ACHN (cell line): ENCODE measurements at places on chromosomes 6 and 20.

DNA sequence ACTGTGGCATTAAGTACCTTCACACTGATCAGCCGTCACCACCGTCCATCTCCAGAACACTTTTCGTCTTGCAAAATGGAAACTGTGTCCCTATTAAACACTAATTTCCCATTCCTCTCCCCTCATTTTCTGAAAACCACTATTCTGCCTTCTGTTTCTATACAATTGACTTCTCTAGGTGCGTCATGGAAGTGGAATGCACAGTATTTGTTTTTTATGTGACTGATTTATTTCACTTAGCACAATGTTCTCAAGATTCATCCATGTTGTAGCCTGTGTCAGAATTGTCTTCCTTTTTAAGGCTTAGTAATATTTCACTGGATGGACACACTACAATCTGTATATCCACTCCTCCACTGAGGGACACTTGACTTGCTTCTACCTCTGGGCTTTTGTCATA, 53.8 kb upstream of the PDE10A start:
- DNase-seq = peak; percentile 18

DNA sequence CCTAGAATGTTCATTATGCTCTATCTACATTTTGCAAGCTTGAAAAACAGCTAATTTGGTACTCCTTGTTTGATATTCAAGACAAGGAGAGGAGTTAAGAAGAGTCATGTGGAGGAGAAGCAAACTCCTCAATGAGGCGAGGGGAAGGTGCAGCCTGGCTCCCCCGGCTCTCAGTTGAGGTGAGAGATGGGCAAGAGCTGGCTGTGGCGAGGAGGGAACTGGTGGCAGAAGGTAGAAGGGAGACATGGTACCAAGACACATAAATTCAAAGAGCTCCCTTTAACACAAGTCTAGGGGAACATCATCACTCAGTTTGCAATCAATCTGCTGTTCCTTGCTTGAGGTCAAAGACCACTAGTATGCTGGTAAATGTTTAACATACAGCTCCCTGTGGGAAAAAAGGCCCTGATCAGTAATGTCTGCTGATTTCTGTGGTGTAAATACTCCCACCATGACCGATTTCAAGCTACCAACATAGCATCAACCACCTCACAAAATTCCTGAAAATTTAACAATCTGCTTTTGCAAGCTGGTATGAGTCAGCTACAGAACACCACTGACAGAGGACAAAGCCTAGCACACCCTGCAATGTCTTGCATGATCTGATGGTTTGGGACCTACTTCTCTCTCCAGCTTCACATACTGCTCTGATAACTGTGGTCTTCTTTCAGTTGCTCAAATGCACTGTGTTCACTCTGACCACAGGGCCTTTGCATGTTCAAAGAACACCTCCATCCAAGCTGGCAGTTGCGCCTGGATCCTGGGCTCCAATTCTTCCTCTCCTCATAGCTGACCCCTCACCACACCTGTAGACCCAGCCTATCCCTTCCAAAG, 516.3 kb upstream of the CHD6 start:
- DNase-seq = no peak

DNA sequence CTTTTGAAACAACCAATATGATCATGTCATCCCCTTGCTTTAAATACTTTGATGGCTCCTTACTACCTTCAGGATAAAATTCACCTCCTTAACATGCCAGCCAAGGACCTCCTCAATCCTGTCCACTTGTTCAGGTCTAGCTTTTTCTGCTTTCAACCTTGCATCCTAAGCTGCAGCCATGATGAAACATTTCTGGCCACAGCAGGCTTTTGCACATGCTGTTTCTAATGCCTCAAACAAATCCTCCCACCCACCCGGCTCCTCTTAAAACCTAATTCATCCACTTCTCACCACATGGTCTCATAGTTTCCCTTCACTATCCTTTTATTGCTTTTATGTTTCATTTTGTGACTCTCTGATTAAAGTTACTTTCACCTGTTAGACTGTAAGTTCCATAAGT, 124.6 kb downstream of the MYB start:
- no peak for DNase-seq

GRCh38 chr6:1365686-1366085, 23.7 kb upstream of the FOXF2 start:
- no peak for DNase-seq

GRCh38 chr6:39171489-39172376, 56.7 kb upstream of the SAYSD1 start:
- no peak for DNase-seq

DNA sequence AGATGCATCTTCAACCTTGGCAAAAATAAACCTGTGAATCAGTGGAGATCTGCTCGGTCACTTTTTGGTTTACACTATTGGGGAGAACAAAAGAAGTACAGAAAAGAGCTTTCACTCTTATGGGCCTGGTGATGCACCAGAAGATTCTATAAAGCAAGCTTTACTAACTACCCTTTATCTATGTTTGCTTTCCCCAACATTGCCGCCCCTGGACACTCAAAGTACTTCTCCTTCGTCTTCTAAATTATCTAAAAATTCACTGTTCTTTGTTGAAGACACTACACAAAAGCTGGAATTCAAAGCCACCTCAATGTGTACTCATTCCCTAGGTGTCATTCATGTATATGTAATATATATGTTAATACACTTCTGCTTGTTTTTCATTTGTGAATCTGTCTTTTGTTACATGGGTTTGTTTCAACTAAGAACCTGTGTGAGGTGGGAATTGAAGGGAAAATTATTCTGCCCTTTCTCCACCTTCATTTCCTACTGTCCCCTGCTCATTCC, 97.9 kb upstream of the BTN3A2 start:
- DNase-seq = no peak

DNA sequence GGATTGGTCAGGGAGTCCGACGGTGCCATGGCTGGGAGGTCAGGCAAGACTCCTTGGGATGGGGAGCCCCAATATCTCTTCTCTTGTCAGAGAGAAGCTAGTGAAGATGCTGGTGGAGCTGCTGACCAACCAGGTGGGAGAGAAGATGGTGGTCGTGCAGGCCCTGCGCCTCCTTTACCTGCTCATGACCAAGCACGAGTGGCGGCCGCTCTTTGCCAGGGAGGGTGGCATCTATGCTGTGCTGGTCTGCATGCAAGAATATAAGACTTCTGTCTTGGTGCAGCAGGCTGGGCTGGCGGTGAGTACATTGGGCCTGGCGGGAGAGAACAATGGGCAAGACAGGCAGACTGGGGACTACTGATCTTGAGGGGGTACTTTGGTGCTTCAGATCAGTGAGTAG, 10.9 kb downstream of the CUL9 start:
- no peak for DNase-seq

GRCh38 chr20:9686001-9686400, 152.9 kb downstream of the PAK5 start:
- no peak for DNase-seq

DNA sequence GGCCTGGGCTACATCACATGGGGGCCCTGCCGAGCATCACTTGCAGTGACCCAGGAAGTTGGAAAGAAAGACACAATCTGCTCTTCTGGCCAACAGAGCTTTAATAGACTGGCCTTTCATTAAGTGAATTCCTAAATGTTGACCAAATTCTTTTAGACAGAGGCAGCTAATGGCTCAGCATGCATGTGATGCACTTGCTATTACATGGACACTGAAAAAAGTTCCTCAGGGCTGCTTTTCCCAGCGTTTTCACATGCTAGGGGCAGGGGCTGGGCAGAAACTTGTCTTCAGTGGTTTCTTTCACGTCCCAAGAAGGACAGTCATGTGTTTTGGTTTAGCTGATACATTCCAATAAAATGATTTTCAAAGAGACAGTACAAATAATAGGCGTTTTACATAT, 651.0 kb upstream of the SLC35B3 start:
- no peak for DNase-seq

- DNase-seq = no peak
These were observed 14.8 kb upstream of the VAPB start for GRCh38 chr20:58374027-58374850.

DNA sequence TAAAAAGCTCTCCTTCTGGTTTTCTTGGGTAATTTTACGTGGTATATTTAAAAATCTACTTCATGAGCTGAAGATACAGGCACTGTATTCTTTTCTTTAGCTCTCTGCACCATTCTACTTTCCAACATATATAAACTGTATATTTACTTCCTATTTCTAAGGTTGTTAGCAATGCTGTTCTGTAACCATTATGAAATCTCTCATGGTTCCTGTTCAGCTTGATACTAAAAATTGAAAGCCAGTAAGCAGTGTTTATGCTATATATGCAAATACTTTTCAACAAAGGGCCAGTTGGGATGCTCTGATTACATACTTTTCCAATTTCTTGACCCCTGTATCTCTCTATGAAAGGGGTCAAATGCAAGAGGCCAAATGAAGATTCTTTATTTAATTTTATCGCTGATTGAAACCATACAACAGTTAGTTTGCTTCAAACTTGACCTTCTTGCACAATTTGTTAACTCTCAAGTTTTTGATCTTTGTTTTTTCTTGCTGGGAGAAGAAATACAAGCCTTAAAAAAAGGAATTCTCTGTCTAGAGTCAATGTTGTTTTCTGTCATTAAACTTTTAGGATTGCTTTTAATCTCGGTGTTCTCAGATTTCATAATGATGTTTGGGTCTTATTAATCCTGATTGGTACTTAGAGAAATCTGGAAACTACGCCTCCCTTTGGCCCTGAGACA, 223.2 kb downstream of the PRL start:
- DNase-seq = no peak

DNA sequence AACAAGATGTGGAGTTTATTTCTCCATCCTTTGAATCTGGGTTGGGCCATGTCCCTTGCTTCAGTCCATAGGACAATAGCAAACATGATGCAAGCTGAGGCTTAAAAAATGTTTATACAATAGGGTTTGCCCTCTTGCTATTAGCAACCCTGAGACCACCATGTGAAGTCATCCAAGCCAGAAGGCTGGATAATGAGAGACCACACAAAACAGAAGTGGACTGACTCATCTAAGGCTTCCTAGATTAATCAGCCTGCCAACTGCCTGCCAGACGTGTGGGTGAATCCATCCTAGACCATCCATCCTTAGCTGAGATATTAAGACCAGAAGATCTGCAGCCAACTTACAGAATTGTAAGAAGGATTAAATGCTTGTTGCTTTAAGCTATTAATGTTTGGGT, 38.1 kb upstream of the ISM1 start:
- no peak for DNase-seq

GRCh38 chr6:42452171-42453030, 675 bp upstream of the TRERF1 start:
- DNase-seq = peak; percentile 79

DNA sequence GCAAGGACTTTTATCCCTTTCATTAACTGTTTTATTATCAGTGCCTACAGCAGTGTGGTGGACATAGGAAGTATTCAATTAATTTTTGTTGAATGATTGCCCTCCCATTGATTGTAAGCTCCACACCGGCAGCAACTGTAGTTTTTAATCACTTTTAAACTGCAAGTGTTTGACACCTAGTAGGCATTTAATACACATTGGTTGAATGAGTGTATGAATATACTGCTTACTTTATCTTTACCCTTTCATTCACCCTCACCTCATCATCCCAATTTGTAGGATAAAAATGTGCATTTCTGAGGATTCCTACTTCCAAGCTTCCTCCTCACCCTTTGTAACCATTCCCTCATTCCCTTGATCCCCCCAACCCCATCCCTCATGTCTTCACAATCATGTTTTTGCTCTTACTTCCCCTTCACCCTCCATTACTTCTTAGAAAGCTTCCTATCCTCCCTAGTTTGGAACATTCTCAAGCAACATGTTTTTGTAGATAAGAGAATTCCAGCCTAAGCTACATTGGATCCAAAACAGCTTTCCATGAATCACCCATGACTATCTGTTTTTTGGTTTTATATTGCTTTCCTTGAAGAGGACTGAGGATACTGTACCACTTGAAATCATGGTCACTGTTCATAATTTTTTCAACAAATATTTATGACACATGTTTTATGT, 955 bp upstream of the SLC26A8 start:
- DNase-seq = no peak

DNA sequence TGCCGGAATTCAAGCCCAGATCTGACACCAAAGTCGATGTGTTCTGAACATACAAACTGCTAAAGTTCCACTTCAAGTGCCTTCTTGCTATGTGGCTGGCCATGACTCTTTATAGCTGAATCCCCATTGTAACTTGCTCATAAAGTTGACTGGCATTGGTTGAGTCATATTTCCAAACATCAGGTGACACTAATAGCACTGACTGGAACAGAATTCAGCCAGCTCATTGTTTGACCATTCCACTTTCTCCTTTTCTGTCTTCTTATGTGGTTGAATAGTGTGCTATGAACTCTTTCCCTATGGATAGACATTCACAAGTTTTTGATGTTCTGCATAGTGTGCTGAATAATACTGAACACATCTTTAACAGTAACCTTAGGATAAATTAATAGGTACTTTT, 266.2 kb upstream of the ZFP64 start:
- DNase-seq = no peak

DNA sequence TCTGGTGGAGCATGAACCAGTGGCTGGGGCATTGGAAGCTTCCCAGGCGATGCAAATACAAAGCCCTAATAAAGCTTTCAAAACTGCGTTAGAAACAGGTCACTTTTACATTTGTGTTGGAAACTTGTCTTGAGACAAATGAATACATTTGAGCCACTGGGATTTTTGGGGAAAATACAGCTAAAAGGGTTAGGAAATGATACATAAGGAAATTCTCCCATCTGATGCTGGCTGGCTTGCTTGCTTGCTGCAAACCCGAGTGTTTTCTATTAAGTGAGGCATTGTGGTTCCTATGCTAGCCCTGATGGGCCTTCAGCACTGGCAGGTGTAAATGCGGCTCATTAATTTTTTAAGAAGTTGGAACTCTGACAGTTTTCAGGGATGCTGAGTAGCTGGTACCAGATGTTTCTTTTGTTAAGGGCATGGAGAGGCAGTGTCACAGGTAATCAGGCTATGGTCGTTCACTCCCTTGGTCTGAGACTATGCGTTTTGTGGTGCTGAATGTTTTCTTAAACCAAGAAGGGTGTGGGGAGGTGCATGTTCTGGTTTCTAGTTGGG, 35.2 kb downstream of the RREB1 start:
- no peak for DNase-seq

GRCh38 chr20:62159839-62160238, 16.3 kb downstream of the SS18L1 start:
- DNase-seq = no peak

DNA sequence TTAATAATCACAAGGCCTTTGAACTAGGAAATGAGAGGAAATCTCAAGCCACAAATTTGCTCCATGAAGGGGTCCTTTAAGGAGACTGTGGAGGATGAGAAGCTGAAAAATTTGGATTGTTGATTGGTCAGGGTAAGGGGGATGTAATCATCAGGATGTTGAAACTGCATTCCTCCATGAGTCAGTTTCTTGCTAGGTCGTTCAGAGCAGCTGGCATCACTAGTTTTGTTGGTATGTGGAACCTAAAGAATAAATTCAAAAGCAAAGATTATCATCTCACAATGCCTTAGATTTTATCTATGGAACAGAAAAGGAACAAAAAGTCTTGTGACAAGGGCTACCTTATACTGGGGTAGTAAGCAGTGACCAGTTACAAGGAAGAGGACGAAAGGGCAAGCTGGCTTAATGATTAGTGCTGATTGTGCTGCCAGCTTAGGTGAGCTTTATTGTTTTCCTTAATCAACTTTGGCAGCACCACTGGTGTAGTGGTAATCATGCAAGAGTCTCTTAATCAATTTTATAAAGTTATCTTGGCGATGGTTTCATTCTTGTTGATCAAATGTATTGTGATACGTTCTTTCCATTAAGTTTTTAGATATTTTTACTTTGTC, 36.6 kb downstream of the CRISP2 start:
- no peak for DNase-seq

GRCh38 chr6:49541936-49542335, 8.5 kb upstream of the C6orf141 start:
- no peak for DNase-seq

- DNase-seq = no peak
These were observed 6.3 kb downstream of the PPP1R3G start for GRCh38 chr6:5091210-5092069.

- DNase-seq = peak; percentile 80
These were observed 15.6 kb downstream of the ILRUN start for GRCh38 chr6:34680802-34681515.
